ENCODE measurements at places on chromosomes 11 and 22.

DNA sequence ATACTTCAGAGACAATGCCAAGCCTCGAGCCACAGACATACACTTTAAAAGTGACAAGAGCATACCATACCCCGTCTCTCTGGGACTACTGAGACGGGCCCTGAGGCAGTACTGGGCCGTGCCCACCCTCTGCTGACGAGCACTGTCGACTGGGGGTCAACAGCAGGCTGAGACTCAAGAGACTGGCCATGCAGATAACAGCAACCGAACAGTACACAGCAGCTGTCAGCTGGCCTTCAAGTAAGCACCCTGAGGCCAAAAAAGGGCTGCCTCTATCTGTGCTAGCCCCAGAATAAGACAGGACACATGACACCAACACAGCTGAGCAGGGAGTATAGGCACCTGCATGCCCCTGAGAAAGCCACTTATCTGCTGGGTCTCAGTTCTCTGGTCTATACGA is 18.9 kb upstream of the TMEM121B start:
- no peak for DNase-seq

DNA sequence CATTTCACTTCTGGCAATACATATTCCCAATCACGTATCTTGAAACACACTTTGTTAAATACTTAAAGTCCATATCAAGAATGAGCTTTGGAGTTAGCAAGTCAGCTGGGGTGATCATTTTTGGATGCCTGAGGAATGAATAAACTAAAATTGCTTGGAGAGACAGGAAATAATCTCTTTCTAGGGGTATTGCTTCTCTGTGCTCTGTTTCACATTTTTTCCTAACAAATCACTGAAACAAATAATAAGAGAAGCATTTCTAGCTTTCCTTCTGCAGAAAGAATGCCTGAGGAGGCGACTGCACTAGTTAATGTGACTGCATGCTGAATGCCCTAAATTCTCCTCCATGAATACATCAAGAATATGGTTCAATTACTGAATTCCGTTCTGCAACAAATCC is 541.4 kb upstream of the CCDC90B start:
- DNase-seq, result no peak

DNA sequence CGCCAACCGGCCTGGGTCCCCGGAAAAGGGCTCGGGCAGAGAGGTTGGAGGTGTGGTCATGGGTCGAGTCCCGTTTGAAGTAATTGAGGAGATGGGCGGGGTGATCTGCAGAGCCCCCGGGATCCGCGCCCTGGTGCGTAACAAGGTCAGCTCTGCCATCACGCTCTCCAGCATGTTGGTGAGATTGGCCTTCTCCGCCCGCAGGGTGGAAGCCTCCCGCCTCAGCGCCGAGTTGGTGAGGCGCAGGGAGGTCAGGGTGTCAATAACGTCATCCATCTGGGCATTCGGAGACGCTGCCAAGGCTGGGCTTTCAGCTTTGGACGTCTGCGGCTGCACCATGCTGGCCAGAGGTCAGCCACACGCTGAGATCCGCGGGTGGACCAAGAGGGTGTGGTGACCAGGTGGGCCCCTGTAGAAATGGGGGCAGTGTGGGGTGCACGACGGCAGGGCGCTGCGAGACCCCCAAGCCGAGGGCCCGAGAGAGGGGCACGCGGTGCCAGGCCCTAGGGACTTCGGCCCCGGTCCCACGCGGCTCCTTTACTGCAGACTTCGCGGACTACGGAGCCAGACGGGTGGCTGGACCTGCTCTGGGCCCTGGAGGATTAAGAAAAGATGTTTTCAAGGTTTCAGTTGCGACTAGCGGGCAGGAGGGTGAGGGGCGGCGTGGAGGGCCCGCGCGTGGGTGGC is 672 bp downstream of the RTL6 start:
- DNase-seq, result no peak

GRCh38 chr11:102530558-102530957 is at the start of gene MMP7:
Gene MMP7 (minus strand): TSS chr11:102530747. CDS start chr11:102530700, 47 bp downstream.
- DNase-seq, result no peak

- DNase-seq, result no peak
These were observed 101.4 kb downstream of the PICALM start for GRCh38 chr11:85967457-85967856.

DNA sequence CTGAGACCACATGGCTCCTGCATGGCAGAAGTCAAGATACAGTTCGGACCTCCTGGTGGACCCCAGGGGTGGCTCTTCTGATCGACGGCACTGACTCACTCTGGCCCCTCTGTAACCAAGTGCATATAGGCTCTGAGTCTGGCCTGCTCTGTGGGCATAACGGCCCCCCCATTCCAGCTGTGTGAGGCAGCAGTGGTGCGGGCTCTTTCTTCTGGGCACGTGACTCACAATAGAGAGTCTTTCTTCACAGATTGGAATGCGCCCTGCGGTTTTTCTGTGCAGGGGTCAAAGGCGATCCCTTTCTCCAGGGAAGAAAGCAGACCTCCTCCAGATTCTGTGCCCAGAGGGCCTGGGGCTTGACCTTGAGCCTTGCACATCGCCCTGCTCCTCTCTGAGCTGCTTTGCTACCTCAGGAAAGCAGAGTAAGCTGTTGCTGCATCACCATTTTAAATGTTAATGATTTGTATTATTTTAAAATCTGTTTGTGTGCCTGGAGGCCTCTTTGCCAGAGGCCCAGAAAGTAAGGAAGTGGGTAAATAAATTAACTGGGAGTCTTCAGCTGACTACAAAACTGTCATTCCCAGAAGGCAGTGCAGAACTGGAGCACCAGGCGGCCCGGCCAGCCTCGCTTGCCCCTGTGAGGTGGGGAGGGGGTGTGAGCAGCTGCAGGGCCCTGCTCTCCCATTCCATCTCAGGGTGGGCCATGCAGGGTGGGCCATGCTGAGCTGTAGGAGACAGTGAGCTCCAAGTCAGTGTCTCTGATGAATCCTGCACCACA is 199.0 kb downstream of the GRIK4 start:
- no peak for DNase-seq

- DNase-seq, result no peak
These were observed 3.4 kb downstream of the KMT2A start for GRCh38 chr11:118439646-118440045.

DNA sequence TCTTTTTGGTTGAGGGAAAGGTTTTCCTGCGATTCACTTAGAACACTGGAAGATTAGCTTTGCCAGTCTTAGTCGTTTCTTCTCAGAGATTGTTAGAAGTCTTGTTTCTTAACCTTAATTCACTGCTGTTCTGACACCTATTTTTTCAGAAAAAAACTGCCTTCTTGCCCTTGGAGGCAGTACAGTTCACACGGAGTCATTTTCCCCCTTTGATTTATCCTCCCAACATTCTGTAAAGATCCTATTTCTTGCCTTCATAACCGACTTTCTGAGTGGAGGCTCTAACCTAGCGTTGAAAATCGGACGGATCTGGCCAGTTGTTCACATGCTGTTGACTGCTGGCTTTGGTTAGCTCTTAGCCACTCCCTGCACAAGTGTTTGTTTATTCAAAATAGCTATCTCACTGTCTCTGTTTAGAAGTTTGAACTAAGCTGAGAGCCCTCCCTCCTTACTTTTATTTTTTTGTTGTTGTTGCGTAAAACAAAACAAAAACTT is 737 bp downstream of the BCL2L13 start:
- DNase-seq, result peak; percentile 44

- DNase-seq, result no peak
These were observed 36.3 kb downstream of the HORMAD2 start for GRCh38 chr22:30116362-30117117.

GRCh38 chr11:128116885-128117284 is 470.5 kb downstream of the ETS1 start:
- no peak for DNase-seq

DNA sequence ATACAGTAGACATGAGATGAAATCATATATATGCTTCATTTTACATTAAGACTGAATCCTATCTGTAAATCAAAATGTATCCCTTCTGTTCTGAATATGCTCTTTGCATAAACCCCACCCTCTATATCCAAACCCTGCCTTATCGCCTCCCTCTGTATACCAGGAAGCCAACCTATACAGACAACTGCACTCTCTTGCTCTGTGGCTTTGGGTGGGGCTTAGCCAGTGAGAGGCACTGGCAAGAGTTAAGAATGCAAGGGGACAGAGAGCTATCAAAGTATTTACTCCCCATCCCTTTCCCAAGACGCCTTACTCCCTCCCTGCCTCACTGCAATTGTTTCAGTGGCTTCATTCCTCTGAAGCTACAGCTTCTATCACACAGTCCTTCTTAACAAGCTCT is 309.8 kb downstream of the TTC28 start:
- DNase-seq, result no peak

DNA sequence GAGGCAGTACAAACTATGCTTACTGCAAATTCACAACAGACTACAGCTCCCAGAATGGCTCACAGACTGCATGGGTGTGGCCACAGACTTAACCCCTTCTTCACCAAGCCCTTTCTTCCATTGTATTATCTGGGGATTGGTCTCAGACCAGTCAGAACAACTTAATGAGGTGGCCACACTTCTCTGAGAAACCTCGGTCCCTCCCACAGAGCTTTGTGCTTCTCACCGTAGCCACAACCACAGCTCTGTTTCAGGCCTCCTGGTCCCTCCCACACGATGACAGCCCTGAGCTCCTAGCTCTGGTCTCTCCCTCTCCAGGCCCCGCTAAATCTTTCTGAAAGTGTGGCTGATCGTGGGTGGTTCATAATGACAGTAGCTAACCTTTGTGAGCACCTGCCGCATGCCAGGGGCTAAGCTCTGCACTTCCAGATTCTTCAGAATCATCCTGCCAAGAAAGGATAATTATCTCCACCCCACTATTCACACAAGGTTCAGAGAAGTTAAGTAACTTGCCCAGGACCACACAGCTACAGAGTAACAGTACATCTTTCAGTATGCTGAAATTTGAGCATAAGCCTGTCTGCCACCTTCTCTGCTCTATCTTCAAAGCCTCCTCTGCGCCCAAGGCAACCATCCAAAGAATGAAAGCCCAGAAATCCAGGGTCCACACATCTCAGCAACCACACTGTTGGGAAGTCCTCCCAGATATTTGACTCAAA is 5.4 kb downstream of the PDE2A start:
- DNase-seq, result no peak

DNA sequence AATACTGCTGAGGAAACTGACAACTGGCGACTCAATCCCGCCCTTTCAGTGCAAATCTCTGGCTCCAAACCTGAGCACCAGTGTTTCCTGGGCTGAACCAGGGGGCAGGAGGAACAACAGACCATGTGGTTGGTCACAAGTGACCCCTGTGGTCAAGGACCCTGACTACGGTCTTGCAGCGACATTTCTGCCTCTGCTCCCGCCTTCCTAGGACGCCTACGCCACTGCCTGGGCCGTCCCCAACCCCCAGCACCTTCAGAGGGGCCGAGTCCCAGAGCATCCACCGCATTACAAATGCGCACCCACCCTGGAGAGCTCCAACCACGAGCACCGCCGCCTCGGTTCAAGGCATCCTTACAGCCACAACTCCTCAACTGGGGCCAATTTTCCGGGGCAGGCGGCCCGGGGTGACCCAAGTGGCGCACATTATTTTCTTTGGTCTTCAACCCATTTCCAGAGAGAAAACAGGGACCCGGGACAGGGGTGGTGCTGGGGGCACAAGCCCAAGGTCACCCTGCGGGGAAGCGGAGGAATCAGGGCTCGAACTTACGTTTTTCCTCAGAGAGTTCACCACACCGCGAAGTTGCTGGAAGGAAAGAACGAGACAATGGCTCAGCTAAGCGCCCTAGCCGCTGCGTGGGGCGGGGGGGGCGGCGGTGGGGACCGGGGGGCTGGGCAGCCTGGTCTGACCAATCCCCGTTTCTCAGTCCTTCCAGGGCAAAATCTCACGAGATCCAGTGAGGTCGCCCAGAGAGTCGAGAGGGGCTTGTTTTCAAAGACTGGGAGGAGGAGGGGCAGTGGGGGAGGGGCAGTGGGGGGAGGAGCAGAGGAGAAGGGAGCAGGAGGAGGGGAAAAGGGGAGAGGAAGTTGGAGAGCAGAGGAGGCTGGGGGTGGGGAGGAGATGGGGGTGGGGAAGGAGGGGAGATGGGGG is 1.8 kb downstream of the PRAME start:
- peak; percentile 82 for DNase-seq

DNA sequence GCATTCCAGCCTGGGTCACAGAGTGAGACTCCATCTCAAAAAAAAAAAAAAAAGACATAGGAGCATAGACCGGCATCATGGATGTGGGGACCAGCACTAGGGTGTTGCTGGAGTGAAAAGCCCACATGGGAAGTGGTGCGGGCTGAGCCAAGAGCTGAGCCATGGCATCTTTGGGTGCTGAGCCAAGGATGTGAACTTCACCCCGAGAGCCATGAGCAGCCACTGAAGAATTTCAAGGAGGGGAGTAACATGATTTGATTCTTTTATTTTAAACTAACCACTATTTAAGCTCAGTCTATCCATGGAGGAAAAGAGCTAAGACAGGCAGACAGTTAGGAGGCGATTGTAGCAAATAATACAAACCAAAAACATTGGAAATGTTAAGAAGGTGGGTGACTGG is 57.4 kb downstream of the AHNAK start:
- no peak for DNase-seq

GRCh38 chr11:93525601-93526345 is 17.4 kb downstream of the SMCO4 start:
- DNase-seq, result no peak

DNA sequence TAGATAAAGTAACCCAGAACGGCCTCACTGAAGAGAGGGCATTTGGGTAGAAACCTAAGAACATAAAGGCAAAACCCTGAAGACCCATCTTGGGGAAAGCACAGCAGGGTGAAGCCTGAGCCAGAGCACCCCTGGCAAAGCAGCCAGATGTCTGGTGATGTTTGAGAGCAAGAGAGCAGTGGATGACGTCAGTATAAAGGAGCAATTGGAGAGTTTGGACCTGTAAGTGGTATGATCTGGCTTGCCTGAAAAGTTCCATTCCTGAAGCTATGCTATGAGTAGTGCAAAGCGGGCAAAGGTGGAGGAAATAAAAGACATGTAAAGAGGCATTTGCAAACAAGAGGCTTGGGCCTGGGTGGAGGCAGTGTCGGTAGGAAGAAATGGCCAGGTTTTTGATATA is 167.8 kb downstream of the MSANTD4 start:
- DNase-seq, result no peak

GRCh38 chr11:24312464-24313238 is 184.2 kb upstream of the LUZP2 start:
- DNase-seq, result no peak

GRCh38 chr22:29307596-29308147 is 1.2 kb downstream of the GAS2L1 start:
- no peak for DNase-seq

DNA sequence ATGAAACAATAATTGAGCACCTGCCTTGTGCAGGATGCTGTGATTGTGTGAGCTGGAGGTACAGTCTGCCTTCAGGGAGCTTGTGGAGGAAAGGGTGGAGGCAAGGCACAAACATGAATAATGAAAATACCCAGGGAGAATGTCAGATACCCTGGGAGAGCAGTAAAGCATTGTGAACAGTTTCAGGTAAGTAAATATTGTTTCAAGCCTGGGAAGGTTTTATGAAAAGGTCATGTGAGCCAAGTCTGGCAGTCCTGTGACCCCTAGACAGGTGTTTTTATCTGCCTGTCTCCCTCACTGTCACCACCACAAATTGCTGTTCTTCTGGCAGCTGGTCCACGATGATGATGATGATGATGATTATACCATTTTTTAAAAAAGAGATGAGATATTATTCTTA is 32.0 kb downstream of the SPECC1L start:
- DNase-seq, result no peak

Measured in D341Med (cell line).